ENCODE measurements at places on chromosomes 6 and 20.
A peak's percentile ranks its signal among the peaks of the same experiment; 100 is the strongest.

- no peak for DNase-seq
Measured at GRCh38 chr20:14510341-14510740, 172.9 kb upstream of the FLRT3 start.

DNA sequence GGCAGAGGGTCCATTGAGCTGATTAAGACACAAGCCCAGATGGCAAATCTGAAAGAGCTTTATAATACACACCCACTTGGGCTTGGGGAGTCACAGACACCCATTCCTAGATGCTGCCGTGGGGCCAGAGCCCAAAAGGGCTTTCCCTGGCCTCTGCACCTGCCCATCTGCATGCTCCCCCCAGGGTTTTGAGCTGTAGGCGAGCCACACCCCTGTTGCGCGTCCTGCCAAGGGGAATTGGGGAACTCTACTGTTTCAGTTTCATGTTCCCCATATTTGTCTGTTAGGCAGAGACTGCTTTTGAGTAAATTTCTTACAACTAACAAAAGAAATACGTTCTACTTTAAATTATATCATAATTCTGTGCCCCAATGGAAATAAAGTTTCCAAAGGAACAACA is 52.9 kb upstream of the FNDC1 start:
- DNase-seq = peak; percentile 77

DNA sequence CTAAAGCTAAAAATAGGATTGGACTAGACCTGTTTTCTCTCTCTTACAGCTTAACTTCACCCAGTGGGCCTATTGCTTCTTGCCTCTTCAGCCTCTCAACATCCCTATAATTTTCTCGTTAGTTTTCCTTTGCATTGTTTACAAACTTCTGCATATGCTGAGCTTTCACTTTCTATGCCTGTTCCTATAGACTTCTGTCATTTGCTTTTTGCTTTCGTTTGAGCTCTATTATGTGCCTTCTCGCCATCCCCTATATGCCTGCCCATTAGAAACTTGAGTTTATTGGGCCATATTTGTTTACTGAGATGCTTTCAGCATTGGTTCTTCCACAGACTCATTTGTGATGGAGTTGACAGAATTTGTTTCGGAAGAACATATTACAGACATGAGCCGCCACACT is 40.9 kb downstream of the NCOA7 start:
- no peak for DNase-seq

- DNase-seq = no peak
Measured at GRCh38 chr6:628766-629165, 28.1 kb downstream of the HUS1B start.

GRCh38 chr6:74145931-74146330 is 449.9 kb downstream of the CD109 start:
- DNase-seq = no peak

DNA sequence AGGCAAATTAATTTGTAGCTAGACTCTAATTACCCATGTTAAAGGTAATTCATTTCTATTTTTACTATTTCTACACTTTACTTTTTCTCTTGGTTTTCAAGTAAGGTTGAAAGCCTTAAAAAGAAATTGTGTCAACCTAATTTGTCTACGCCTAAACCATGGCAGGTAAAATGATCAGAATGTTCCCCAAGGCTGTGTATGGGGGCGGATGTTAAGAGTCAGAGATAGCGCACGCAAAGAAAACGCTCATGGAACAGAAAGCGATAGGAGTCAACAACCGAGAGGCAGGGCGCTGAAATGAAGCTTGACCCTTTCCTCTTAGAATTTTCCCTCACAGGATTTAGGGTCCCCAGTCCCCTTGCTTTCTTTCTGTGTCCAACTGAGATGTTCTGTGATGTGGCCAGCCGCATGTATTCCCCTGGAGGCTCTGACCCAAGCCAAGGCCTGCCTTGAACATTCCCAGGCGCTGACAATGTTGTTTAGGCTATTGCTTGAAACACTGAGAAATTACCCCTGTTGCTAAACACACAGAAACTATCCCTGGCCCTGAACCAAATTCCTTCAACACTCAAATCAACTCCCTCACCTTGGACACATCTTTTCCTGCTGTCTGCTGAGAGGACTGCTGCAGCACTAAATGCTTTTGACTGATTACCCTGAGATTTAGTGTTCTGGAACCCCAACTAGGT is 10.9 kb downstream of the PSMB1 start:
- no peak for DNase-seq

GRCh38 chr20:64223526-64224067 is 32.0 kb upstream of the PCMTD2 start:
- DNase-seq = no peak
